ENCODE measurements at places on chromosomes 12 and 14.

- DNase-seq: peak; percentile 90
Observed at GRCh38 chr12:106302401-106303201, at the start of gene TCP11L2. TSS of gene TCP11L2 (plus strand) at chr12:106302733. CDS start at chr12:106311076, 8,343 bp downstream.

DNA sequence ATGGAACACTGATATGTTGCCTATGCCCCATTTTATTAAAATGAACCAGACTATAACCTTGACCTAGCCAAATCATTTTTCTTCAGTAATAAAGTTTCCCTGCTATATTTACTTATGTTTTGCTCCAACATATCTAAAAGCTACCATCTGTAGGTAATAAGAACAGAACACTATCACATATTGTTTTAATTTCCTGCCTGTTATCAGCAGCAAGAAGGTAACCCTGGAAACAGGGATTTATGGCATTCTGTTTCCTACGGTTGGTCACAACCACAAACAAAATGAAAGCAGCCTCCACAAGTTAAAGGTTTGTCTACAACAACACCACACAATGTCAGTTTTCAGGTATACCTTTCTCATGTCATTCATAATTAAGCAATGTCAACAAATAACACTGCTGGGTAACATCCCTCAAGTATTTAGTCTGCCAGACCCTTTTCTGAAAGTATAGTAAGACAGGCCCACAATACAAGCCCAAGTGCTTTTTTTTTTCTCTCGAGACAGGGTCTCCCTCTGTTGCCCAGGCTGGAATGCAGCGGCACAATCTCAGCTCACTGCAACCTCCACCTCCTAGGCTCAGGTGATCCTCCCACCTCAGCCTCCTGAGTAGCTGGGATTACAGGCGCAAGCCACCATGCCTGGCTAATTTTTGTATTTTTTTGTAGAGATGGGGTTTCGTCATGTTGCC is 25.5 kb downstream of the GCH1 start:
- DNase-seq: no peak

DNA sequence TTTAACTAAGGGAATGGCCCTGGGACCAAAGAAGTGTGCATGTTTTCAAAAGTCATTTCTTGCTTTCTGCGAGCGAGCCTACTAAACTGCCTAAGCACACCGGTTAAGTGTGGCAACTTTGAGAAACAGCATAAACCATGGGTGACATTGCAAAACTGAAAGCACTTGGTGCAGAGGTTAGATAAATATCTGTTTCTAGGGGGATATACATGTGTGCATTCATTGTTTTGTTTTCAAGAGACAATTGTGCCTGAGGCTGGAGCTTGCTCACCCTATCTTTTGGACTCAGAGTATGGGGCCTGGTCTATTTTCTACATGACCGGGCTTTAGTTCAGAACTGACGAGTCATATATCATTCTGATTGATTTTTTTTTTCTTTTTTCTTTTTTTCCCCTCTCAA is 923.4 kb downstream of the NRXN3 start:
- DNase-seq: no peak

DNA sequence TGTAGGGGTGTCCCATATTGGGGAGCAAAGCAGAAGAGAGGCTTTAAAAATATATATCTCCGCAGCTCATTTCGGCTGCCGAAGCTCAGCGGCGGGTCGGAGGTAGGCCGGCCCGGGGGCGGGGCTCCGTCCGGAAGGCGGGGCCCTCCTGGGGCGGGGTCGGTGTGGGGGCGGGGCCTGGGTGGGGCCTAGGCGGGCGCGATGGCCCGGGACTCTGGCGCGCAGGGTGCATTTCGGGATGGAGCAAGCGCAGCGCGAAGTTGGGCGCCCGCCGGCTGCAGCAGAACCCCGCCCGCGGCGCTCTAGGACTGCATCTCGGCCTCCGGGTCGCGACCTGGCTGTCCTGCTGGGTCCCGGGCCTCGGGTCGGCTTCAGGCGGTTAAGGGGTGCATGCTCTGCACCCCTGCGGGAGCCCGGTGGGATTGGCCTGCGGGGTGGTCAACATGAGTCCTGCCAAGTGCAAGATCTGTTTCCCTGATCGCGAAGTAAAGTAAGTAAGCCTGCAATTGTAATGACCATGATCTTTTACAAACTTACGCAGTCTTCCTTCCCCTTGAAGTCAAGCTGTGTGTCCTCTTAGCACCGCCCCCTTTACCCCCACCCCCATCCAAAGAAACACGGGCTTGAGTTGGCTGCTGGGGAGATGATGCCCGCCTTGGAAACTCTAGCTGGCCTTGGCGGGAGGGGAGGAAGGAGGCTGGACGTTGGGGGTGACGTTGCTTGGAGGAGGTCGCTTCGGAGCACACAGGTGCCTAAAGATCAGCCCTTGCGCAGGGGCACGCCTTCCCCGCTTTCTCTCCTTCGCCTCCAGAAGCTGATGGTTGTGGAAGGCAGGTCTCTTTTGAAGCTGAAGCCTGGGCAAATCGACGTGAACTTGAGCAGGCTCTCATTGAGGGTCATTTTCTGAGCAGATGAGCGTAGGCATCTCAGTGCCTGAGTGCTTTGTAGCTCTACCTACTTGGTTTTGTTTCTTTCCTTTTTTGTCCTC is 38.4 kb downstream of the ACACB start:
- peak; percentile 44 for DNase-seq

DNA sequence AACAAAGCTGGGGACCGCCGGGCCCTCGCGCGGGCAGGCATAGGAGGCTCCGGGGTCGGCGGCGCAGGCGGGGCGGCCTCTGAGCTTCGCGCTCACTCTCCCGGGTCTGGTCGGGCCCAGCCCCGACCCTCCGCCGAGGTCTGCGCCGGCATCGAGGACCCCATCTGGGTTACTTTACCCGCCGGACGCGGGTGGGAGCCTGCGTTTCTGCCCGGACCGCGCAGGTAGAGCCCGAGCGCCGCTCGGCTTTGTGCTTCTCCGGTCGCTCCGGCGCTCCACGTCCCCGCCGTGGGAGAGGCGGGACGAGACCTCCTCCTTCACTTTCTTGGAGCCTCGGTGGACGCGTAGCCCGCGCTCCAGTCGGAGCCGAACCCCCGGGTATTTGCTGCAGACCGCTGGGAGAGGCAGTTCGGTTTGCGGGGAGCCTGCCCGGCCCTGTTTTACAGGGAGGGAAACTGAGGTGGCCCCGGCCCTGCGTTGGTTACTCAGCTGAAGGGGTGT is 63.2 kb downstream of the FBXL14 start:
- DNase-seq: no peak

DNA sequence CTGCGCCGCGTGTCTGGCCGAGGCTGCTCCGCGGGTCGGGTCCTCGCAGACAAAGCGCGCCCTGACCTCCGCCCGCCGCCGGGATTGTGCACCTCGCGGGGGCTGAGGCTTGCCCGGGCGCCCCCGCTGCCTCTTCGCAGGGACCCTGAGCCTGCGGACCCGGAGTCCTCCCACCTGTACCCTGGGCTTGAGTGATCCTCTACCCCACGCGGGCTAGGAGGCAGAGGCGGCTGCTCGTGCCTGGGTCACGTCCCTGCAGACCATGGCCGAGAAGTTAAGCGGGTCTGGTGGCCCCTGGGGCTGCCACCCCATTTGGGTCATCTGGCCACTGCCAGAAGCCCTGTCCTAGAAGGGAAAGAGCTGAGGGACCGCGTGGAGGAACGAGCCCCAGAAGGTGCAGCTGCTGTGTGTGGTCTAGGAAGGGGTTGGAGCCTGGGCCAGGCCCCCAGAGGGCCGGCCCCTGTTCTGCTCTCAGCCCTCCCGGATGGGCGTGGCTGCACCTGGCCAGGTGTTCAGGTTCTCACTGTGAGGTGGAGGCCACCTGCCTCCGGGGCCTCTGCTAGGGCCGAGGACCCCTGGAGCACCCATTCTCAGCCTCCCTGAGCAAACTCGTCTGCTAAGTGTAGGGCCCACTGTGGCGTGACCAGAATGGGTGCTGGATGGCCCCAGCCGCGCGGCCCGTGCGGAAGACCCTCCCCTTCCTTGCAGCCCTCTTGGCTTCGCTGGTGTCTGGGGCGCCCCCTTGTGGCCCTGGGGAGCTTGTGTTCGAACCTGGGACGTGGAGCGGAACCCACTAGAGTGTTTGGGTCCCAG is 49.6 kb downstream of the LRCOL1 start:
- DNase-seq: no peak

Data from hypothalamus (tissue), 51 donors.